T-helper 2 cell treated with Interferon-gamma antibody and Interleukin-4, amounts not matched to agents 5 μg/mL and 100 μg/mL, for 36 hours (primary cell): ENCODE measurements at places on chromosomes 2 and 18.

GRCh38 chr2:239277401-239278085 is 123.3 kb downstream of the HDAC4 start:
- no peak for DNase-seq

GRCh38 chr18:41457765-41458326 is 497.2 kb upstream of the PIK3C3 start:
- no peak for DNase-seq

GRCh38 chr18:23069481-23069880 is 65.8 kb upstream of the CABLES1 start:
- no peak for DNase-seq

GRCh38 chr2:78351208-78351607 is 674.3 kb upstream of the REG3G start:
- no peak for DNase-seq

GRCh38 chr2:2573658-2574293 is 242.7 kb upstream of the MYT1L start:
- no peak for DNase-seq

- DNase-seq: no peak
Observed at GRCh38 chr2:24280161-24280560, 80.2 kb downstream of the ITSN2 start.

GRCh38 chr2:162166174-162166573 is 14.1 kb upstream of the GCG start:
- no peak for DNase-seq
